ENCODE measurements at places on chromosomes 13 and 19.

DNA sequence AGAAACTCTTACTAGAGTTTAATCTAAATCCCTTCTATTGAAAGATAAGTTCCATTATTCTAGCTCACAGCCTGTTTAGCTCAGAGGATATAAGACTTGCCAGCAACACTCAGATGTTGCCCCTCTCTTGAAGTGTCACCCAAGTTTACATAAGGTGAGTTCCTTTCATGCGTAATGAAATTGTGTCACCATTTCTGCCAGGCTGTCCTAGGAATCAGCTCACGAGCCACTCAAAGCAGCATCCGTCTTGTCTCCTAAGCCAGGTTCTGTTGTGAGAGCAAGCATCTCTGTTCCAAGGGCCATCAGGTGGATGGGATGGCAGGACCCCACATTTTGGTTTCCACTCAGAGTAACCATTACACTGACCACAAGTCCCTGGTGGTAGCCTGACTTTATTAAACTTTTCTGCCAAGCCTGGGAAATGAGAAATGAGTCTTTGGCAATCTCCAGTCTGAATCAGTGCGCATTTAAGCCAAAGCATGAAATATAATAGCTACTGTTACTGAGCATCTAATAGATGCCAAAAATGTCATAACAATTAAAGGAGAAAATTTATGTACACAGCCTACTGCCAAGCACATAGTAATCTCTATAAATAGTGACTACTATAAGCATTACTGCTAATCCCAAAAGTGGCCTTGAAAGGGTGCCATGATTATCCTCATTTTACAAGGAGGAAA is 179.6 kb upstream of the MIR17HG start:
- DNase-seq = no peak

- no peak for DNase-seq
Measured at GRCh38 chr19:57560049-57560491, 407 bp upstream of the ZNF550 start.

GRCh38 chr13:50125304-50125553 is 110.0 kb downstream of the KCNRG start:
- no peak for DNase-seq

DNA sequence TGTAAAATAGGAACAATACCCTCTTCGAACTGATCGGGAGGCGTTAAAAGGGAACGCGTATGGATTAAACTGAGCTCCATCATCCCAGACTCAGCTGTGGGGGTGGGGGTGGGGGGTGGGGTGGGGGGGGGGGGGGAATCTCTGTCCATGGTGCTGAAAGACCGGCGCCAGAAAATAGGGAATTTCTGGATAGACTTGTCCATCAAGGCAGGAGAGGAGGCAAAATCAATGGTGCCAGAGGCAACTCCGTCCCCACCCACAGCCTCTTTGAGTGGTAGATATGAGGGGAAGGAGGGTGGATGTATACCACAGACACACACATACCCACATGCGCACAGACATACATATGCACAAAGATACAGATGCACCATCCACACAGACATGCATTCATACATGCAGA is 37.4 kb downstream of the ZNF787 start:
- no peak for DNase-seq

- DNase-seq = no peak
Measured at GRCh38 chr13:104571893-104572229, 1505.6 kb upstream of the SLC10A2 start.

GRCh38 chr13:46803586-46803985 is 6.6 kb upstream of the ESD start:
- no peak for DNase-seq

DNA sequence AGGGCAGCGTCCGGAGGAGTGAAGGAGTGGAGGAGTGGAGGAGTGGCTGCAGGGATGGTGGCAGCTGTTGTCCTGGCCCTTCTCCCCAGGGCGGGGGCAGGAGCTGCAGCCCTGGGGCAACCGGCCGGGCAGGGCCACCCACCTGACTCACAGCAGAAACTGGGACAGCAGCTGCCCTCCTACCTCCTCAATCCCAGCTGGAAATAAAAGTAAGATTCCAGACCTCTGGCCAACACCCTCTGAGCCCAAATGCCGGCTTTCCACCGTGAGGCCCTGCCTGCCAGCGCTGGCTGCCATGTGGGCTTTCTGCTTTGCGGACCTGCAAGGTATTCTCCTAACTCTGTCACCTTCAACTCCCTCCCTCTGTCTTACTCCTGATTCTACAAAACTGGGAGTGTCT is 3.3 kb upstream of the CLPP start:
- no peak for DNase-seq

- peak; percentile 64 for DNase-seq
Measured at GRCh38 chr13:114132419-114133121, at the start of gene RASA3. Gene RASA3, minus strand, starts transcription at chr13:114132623. Its CDS starts 134 bp downstream, at chr13:114132489.

DNA sequence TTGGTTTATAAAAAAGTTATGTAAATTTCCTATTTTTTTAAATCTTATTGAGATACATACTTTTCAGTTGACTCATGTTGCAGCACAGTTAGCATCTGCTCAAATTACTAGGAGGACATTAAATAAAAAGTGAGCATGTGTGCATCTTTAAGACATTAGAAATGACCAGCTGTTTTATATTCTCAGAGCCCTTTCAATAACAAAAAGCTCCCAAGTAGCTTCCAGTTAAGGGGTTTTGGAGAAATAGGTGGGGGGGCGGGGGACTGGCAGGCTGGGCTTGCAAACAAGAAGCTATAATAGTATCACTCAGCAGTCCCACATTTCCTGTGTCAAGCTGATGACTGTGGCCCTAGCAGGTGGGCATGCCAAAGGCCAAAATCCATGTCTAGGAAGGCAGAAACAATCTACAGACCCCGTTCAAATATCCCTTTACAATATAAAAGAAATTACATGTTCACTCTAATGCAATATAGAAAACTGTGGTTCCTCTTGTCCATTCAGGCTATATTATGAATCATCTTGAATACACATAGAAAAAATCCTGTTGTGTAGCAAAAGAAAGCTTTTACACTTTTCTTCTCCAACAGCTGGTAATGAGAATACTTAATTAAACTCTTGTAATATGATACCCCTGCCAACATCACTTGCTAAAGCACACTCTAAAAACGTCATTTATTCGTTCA is 1713.2 kb upstream of the SLC10A2 start:
- DNase-seq = no peak

DNA sequence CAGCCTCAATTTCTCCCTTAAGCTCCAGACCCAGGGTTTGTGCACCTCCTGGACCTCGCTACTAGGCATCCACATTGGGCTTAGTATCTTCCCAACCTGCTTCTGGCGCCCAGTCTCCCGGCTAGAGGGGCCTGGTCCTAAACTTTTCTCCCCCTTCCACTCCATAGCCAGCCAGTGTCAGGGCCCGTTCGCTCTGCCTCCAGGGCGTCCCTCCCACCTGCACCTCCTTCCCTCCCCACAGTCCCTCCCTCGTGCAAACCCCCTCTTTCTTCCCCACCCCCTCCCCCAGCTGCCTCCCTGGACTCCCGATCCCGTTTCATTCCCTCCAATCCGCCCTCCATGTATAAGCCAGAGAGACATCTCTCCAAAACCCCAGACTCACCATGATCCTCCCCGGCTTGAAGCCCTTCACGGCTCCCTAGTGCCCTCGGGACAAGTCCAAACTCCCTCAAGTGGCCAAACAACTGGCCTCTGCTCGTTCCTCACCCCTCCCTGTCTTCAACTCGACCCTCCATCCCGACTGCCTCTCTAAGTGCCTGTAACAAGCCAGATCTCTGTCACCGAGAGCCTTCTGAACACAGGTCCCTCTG is 997 bp upstream of the SAMD4B start:
- DNase-seq = peak; percentile 20

GRCh38 chr13:75222031-75222430 is 259.9 kb downstream of the TBC1D4 start:
- DNase-seq = no peak

DNA sequence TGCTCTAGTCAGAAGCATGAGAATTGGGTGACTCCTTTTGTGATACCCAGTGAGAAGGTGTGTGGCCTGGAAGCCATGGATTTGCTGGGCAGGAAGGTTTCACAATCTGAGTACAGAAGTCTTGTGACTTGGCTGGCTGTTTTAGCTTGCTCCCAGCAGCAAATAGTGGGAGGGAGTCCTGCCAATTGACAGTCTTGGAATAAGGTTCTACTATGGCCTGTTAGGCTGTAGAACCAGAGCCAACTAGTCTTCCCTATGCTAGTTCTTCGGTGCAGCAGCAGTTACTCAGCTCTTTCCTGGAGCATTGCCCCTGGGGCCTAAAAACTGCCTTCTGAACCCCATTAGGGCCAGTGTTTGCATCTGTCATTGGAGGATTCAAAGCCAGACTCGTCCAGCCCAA is 1935.4 kb upstream of the PCDH20 start:
- DNase-seq = no peak

GRCh38 chr13:50344717-50345116 is 329.5 kb downstream of the KCNRG start:
- no peak for DNase-seq

- DNase-seq = no peak
Measured at GRCh38 chr13:25675060-25675459, 303.3 kb downstream of the ATP8A2 start.

DNA sequence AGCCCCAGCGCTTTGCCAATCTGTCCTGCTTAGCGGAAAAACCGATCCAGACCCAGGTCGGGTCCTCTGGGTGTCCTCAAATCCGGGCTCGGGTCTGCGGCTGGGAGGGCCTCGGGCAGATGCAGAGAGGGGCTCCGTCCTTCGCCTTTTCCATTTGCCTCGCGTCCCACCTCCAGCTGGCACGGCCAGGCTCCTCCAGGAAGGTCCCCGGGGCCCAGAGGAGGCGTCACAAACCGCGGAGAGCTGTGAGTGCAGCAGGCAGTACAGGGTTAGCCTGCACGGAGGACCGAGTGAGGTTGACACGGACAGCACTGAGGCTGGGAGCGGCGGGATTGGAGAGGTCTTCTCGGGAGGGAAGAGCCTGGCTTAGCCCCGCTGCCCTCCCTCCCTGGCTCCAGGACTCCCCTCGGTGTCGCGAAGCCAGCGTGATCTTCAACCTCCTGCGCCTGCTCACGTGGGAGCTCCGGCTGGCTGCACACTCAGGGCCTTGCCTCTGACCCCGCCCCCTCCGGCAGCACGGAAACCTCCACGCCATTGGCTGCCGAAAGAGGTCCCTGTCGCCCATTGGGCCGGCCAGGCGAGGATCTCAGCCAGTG is 2.8 kb upstream of the IFNL2 start:
- DNase-seq = peak; percentile 9

- DNase-seq = no peak
Measured at GRCh38 chr13:61040181-61040580, 375.5 kb downstream of the PCDH20 start.

DNA sequence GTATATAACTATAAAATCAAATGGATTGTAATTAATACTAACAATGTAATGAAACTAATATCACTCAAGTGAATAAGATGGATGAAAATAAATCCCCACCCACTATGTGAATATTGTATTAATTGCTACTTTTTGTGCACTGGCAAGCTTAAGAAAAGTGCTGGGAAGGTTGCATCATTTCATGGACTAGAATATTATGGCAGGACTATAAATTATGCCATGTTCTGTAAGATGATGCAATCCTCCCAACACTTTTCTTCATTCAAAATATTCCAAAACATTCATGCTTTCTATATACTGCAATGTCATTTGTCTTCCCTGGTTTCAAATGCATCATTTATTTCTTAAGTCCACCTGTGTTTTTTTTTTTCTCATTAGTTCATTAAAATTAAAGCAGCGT is 457.6 kb upstream of the GPC6 start:
- DNase-seq = no peak

- DNase-seq = no peak
Measured at GRCh38 chr19:29482855-29483640, 42.7 kb upstream of the VSTM2B start.

GRCh38 chr19:3606690-3607289 is at the start of gene TBXA2R:
Gene TBXA2R, minus strand, starts transcription at chr19:3606875. Its CDS starts 6,241 bp downstream, at chr19:3600634.
- peak; percentile 67 for DNase-seq

- DNase-seq = no peak
Measured at GRCh38 chr13:110850006-110850405, 64.9 kb downstream of the ANKRD10 start.

GRCh38 chr19:56707821-56708220 is 36.3 kb upstream of the ZNF835 start:
- no peak for DNase-seq

All from stimulated activated CD4-positive, alpha-beta T cell treated with anti-CD3 and anti-CD28 coated beads, Interleukin-4, amount 100 ng/mL, for 1 hour (primary cell).